ENCODE measurements at places on chromosomes 5 and 9. TPM values are rescaled to one million over a fixed set of nuclear protein-coding genes. Genes with fewer than 3 reads are reported as not detected.

GARIN3 gene
- total RNA-seq, result not detected

OR1Q1 gene
- not detected for total RNA-seq

KLF4 gene
- total RNA-seq, result 95.5 TPM

TERT gene
- not detected for total RNA-seq

- DNase-seq, result no peak
These were observed 31.4 kb upstream of the MSX2 start for GRCh38 chr5:174692982-174693422.

DNA sequence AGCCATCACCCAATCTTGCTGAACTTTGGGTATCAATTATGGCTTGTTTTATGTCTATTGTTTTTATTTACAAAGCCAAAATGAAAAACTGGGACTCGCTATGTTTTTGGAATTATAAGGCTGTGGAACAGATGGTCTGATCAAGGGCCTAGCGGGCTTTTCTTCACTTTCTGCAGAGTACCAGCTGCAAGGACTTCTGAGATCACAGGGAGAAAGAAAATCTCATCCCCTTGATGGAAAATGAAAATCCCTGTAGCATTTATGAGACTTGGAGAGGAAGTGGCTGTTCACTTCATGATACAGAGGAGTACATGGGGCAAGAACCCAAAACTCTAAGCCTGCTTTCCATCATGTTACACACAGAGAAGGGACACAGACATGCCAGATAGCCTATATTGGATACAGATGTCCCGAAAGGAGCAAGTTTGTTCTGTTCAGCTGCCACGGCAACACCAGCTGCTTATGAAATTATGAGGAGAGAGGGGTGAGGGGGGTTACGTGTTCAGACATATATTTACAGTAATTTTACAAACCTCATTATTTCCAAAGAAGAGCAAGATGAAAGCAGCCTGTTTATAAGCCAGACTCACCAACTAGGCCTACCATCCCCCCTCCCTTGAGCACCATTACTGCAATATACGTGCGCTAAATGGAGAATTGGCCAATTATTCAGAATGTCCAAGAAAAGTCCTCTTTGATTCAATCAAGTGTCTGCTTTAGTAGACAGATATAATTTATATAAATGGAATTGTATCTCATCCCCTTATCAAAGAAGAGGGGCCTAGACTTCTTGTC, 220.0 kb downstream of the MARCHF11 start:
- DNase-seq, result no peak

GRCh38 chr5:25181249-25181648, 536.5 kb upstream of the CDH10 start:
- no peak for DNase-seq

DNA sequence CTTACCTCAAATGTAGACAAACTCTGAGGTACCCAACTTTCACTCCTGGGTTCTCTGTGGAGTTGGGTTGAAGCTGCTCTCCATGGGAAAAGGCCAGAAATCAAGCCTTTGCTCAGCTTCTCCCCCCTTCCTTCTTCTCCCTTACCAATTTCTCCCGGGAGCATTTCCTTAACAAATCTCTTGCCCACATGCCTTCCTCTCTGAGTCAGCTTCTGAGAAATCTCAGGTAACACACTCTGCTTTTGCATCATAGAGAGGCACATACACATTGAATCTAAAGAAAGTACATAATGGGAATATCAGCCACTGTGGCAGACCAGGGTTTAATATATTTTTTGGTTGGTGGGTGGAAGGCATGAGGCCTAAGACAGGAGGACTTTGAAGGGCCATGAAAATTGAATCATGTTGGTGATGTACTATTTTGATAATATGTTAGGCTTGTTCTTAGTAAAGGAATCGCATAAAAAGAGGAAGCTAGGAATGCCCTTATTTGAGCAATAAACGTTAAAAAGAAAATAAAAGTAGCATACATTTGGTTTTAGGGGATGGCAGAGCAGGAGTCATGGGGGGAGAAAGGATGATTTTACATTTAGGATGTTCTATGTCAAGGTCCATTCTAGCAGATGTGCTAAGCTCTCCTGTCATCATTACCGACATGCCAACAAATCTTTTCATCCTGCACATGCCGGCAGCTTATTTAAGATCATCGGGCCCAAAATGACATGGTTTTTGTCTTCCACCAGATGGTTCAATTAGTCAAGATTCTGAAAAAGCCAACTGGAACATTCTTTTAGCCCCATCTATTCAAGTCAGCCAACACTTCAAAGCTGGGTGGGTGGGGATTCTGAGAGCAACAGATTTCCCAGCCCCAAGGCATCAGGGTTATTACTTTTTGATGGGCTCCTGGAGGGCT, 199.5 kb upstream of the CLINT1 start:
- DNase-seq, result no peak

DNA sequence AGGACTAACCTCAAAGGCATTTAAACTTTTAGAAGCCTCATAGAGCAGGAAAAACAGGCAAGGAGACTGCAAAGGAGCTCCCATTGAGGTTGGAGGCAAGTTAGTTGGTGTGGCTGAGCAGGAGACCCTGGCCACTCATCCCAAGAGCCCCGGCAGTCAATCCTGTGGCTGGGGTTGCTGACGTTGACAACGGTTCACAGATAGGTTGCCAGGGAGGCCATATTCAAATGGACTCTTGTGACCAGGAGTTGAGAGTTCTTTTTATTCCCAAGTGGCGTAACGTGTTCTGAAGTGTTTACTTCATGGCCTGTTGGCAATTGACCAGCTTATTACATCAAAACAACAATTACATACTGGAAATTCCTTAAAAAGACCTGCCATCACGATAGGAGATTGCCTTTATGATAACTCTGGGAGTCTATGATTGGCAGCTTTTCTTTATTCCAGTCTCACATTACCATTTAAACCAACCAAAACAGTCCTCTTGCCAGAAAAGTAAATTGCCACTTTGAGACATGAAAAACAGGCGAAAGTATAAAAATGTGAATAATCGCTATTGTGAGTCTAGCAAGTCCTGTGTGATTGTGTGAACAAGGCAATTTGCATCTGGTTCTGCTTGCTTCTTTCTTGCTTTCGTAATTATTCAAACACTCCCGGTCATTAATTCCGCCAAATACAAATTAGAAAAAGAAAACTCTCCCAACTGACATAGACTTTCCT, 394.9 kb downstream of the MED10 start:
- DNase-seq, result no peak

DNA sequence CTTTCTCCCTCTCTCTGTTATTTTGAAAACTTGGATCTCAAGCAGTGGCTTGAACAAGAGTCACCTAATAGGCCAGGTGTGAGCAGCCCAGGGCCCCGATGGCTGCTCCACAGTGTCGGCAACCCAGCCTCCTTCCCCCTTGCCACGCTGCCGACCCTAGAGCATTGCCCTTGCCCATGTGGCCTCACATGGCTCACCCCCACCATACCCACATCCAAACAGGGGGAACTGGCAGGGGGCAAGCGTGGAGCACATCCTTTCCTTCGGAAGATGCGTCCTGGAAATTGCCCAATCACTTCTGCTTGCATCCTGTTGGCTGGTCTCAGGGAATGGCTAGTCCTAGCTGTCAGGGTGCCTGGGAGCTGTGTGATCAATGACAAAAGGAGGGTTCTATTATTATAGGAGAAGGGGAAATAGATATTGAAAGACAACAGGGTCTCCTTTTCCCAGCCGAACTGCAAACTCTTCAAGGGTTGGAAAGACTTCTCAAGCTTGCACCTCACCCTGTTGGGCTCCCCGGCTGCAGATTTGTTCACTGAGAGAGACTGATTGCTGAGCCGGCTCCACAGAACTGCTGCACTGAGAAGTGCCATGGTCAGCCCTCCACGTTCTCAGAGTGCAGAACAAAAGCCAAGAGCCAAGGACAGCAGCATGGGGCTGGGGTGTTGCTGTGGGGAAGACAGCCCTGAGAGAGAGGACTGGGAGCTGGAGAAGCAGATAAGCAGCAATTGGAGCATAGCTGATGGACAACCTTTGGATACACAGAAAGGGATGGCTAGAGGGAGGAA, 8.3 kb upstream of the TIFAB start:
- no peak for DNase-seq

- DNase-seq, result no peak
These were observed 25.8 kb upstream of the UGT3A1 start for GRCh38 chr5:36017004-36017403.

DNA sequence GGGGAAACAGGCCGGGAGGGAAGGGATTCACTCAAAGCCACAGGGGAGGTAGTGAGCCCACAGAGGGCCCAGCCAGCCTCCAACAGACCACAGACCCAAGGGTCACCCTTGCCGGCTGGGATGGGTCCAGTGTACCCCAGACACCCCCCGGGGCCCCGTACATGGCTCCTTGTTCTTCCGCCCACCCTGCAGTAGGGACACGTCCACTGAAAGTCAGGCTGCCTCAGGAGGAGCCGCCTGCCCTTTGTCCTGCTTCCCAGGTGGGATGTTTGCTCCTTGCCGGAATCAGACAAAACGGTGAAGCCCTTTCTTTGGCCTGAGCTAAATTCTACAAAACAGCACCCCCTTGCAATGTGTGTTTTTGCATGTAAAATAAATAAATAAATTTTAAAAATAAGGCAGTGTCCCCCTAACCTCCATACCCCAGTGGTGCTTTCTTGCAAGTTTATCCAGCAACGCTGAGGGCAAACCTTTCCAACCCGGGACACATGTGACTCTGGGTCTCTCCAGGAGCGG, 25.8 kb downstream of the LHX3 start:
- no peak for DNase-seq

DNA sequence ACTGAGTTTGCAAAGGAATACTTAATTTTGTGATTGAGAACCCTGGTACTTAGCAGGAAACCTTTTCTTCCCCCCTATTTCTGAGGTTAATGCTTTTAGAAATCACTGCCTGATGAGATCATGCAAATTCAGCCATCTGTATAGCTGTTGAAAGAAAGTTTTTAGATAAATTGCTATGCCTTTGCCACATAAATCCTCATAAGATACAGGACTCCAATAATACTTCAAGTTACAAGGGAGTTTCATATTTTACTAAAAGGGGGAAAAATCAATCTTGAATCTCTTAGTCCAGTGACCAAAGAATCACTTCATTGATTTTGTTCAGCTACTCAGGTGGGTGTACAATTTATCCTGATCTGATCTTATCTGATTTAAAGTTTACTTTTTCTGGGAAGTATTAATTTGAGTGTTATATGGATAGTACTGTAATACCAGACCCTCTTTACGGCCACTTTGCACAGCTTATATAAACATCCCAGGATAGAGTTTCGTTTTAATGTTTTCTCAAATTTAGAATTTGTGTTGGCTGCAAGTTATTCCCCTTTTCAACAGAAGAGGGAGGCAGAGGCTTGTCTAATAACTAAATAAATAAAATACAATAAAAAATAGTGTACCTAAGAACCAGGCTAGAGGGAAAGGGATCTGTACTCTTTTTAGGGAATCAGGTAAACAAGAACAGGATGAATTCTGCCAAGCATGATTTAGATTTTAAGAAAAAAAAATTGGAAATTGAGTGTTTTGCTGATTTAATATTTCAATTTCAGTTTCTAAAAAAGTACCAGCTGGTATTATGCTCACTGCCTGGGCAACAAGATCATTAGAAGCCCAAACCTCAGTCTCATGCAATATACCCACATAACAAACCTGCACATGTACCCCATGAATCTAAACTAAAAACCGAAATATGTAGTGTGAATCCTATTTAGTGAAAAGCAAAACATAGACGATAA, 69.1 kb downstream of the PSAT1 start:
- no peak for DNase-seq

- DNase-seq, result no peak
These were observed 35.8 kb downstream of the WNK2 start for GRCh38 chr9:93219692-93220091.

- DNase-seq, result no peak
These were observed 199.6 kb downstream of the CRB2 start for GRCh38 chr9:123555646-123556045.

DNA sequence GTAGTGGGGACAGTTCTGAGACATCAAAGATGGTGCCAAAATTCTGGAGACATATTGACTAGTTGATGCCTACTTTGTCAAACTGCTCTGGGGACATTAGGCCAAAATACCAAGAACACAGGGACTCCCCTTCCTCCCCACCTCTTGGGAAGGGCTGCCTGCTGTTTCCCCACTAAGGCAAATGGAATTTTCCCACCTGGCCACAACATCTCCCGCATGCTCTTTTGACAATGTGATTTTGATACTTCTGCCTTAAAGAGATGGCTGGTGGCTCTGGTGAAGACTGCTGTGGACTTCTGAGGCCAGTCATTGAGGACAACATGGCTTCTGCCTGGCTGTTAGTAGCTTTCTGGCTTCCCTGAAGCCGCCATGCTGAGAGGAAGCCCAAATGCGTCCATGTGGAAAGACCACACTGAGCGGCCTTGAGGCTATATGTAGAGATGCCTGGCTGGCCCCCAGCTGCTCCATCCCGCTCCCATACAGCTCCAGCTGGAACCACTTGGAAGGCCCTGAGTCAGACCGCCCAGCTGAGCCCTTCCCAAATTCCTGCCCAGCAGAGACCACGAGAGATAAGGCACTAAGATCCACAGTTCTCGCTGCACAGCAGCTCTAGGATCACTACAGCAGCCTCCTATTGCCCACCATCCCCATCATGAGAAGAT, 226.7 kb downstream of the SYK start:
- no peak for DNase-seq

DNA sequence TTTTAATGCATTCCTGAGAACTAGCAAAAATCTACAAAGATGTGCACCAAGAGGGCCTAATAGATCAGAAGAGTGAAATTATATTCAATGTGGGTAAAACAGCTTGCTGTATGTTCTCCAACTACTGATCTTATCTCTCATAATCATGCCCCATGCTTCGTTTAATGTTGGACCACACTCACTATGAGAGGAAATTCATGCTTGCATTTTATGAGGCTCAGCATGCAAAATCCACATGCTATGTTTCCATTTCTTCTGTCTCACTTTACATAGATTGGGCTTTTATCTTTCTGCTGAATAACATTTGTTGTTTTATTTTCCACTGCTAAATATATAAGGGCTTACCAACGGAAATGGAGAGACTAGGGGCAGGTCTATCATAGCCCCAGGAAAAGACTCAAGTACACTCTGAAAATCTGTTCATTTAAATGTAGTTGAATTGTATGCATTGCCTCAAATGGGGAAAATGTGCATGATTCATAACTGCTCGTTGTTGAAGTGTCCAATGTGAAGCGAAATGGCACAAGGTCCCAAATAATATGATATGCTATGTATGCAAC, 474.2 kb downstream of the EFNA5 start:
- DNase-seq, result no peak

- no peak for DNase-seq
These were observed 238.1 kb downstream of the ACTL7B start for GRCh38 chr9:108617676-108618075.

GRCh38 chr9:89278997-89279739, 31.8 kb upstream of the CKS2 start:
- no peak for DNase-seq

- DNase-seq, result no peak
These were observed 29.1 kb upstream of the TOMM5 start for GRCh38 chr9:37621273-37622121.

All from right atrium auricular region (tissue), 2 donors.